Activated T-cell treated with anti-CD3 and anti-CD28 coated beads, Interleukin-2, amount 50 U/mL, for 4 hours (primary cell): ENCODE measurements at places on chromosomes 2 and 18. TPM values are rescaled to one million over a fixed set of nuclear protein-coding genes. Genes with fewer than 3 reads are reported as not detected.

Gene IL1F10
- not detected for total RNA-seq

Gene POTEE
- 0.19 TPM for total RNA-seq

Gene DNAJC5G
- total RNA-seq = not detected

Gene DNER
- total RNA-seq = not detected

Gene HTR2B
- total RNA-seq = 0.23 TPM

Gene VAMP5
- total RNA-seq = 12.1 TPM

Gene CHST10
- total RNA-seq = 10.3 TPM

Gene GKN1
- not detected for total RNA-seq

Gene OTOS
- total RNA-seq = not detected

Gene TMEM247
- not detected for total RNA-seq

Gene ANTXR1
- 0.79 TPM for total RNA-seq

Gene VWA3B
- total RNA-seq = not detected

Gene ALPP
- total RNA-seq = not detected

Gene KCNK3
- total RNA-seq = 0.08 TPM

Gene ATRAID
- total RNA-seq = 91.7 TPM

Gene YWHAQ
- 717 TPM for total RNA-seq

Gene SLC9A4
- 0.05 TPM for total RNA-seq

Gene RTKN
- 0.47 TPM for total RNA-seq

Gene IL1RL1
- total RNA-seq = 0.38 TPM

Gene XDH
- not detected for total RNA-seq

Gene TRIP12
- 221 TPM for total RNA-seq

Gene ANKRD30BL
- total RNA-seq = not detected

Gene STON1
- total RNA-seq = 0.76 TPM

Gene PRKAG3
- not detected for total RNA-seq

Gene PLEKHH2
- total RNA-seq = 0.33 TPM

Gene VWC2L
- total RNA-seq = not detected

Gene ELAC1
- 5.9 TPM for total RNA-seq

Gene CRACDL
- 0.10 TPM for total RNA-seq

Gene SLC5A6
- 143 TPM for total RNA-seq

Gene CERKL
- not detected for total RNA-seq

Gene MARCHF4
- total RNA-seq = not detected

Gene KANSL1L
- 2.7 TPM for total RNA-seq

Gene AQP12A
- not detected for total RNA-seq

Gene C2orf15
- 0.40 TPM for total RNA-seq

Gene ABCB11
- not detected for total RNA-seq

Gene SCYGR4
- not detected for total RNA-seq
